ENCODE measurements at places on chromosomes 5 and 9. TPM values are rescaled to one million over a fixed set of nuclear protein-coding genes. Genes with fewer than 3 reads are reported as not detected.

Gene TMEM203
- total RNA-seq, result 37.9 TPM

Gene CORO2A
- 8.2 TPM for total RNA-seq

DNA sequence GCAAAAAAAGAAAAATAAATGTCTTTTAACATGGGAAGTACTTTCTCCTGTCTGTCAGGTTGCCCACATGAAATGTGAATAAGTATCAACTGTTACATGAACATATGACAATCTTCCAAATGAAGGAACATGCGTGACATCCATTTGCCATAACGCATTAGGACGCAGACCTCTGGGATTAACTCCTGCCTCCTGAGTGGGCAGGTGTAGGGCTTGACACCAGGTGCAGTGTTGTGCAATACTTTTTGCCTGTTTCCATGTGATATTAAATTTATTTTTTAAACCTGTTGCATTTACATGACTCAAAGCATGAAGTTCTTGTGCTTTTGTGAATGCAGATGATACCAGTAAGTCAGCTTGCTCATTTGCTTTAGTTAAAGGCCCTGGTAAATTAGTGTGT lies 8.7 kb upstream of the TMEM141 start:
- no peak for DNase-seq

DNA sequence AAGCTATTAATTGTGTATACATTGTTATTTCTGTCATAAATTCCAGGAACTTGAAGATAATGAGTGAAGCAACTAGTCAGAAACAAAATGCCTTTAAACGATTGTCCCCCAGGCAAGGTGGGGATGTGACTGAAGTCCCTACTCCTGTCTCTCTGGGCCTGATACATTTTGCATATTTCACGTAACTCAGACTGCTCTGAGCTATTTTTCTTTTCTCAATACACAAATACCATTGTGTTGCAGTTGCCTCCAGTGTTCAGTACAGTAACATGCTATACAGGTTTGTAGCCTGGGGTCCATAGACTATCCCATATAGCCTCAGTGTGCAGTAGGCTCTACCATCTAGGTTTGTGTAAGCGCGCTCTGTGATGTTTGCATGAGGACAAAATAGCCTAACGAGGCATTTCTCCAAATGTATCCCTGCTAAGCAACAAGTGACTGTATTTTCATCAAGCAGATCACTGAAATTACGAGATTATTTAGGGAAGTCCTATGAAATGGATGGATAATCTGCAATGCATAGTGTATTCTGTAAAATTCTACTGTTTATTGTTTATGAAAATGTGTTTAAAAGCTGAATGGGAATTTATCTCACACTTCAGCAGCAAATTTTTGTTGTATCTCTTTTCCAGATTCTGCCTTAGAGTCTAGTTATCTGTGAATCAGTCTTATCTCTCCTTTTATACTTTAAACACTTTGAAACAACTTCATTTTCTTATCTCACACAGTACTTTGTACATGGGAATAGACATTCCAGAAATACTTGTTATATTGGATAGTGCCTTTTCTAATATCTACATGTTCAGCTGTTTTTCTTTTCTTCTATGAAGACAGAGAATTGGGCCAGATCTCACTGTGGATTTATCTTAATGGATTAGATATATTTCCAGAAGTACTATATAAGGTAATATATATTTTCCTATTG lies 150.5 kb downstream of the CD180 start:
- DNase-seq, result no peak

DNA sequence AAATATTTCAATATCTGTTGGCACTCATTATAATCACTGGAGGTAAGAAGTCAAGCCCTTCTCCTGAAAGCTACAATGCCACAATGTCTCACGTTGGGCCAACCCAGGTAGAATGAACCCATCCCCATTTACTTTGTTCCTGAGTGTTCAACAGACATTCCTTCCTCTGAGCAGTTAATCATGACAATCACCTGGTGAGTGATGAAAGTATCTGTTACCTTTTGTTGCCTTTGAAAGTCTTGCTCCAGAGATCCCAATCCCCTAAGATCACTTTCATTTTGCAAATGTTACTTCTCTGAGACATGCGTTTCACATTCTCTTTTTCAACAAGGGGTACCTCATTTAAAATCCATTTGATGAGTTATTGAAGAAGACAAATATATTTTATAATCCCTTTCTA lies 49.3 kb upstream of the MSX2 start:
- no peak for DNase-seq

DNA sequence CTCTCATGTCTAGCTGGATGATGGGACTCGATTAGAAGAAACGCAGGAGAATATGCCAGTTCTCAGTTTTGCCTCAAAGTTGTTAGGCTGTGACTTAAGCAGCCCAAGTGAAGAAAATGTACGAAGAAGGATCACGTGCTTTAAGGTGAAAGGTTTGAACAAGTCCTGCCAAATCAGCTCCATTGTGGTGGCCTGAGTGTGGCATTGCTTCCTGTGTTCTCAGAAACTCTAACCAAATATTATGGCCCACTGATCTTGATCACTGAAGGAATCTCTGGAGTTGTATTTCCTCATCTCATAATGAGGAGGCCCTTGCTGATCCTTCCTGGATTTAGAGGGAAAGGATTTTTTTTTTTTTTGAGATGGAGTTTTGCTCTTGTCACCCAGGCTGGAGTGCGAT lies 44.0 kb downstream of the OTULIN start:
- no peak for DNase-seq

DNA sequence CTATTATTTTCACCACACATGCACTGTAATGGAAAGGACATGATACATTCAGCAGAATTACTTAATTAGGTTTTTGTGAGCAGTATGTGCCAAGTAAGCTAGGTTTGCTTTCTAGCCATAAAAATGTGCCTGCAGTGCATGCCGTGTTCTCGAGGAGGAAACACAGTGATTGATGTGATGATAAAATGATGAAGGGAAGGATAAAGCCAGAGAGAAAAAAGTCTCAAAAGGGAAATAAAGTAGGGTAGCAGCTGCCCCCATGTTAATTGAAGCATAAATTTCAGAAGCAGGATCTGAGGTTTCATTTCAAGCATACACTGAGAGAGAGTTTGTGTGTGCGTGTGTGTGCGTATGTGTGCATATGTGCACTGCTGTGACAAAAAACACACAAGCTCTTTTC lies 714.2 kb upstream of the C9orf72 start:
- DNase-seq, result no peak

- no peak for DNase-seq
These were observed 58.2 kb downstream of the GALNT10 start for GRCh38 chr5:154248691-154249090.

Data from activated naive CD8-positive, alpha-beta T cell treated with anti-CD3 and anti-CD28 coated beads for 36 hours (primary cell).